ENCODE measurements at places on chromosomes 4 and X. TPM values are rescaled to one million over a fixed set of nuclear protein-coding genes. Genes with fewer than 3 reads are reported as not detected.

- H3K27me3 ChIP-seq = peaks cover 16% of the 10 kb centered on the region
- no peak overlapping the region for H3K4me3 ChIP-seq
- H3K27ac ChIP-seq = no peak overlapping the region
These were observed 5.4 kb downstream of the HTRA3 start for GRCh38 chr4:8274765-8275547.

- H3K27ac ChIP-seq = no peak overlapping the region
- H3K4me1 ChIP-seq = peaks cover 3% of the 10 kb centered on the region
- H3K36me3 ChIP-seq = peaks cover 17% of the 10 kb centered on the region
- peak; percentile 43 for DNase-seq
- H3K27me3 ChIP-seq = no peaks in the 10 kb centered on the region
These were observed 119.8 kb downstream of the NEK1 start for GRCh38 chr4:169492436-169493163.

GRCh38 chr4:182023469-182023868 is 219.7 kb upstream of the TENM3 start:
- no peak for DNase-seq
- no peak overlapping the region for H3K4me3 ChIP-seq
- no peaks in the 10 kb centered on the region for H3K36me3 ChIP-seq
- H3K4me1 ChIP-seq = peaks cover 3% of the 10 kb centered on the region

DNA sequence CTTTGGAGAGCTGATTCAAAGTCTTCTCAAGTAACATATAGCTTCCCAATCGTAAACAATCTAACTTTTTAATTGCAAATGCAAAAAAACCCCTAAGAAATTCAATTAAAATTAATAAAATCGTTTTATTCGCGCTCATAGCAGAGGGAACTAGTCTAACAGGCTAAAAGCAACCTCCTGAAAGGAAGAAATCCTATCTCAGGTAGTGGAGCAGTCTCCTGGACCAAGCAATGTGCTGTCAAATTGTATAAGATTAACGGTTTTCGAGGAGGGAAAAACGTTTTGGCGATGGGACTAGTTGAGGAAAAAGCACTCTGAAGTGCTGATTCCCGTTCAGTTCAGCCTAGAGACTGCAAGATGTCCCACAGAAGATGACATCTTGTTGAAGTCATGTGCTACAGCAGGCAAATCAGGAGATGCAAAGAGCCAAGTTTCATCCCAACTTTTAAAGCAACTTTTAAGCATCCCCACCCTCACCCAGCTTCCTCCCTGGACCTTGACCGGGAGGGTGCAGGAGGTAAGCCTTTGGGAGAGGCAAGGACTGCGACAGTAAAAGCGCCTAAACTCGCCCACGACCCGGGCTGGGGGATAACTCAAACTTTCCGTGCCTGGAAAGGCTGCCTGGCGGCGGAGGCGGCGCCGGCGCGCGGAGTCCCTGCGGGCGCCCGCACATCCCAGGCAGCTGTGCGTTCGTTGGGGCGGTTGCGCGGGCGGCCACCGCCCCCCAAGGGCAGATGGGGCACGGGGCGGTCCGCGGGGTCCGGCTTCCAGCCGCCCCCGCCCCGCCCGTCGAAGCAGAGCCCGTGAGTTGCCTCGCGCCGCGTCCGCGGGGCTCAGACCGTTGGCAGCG is 784 bp downstream of the MAP7D3 start:
- H3K36me3 ChIP-seq = no peaks in the 10 kb centered on the region
- H3K27ac ChIP-seq = peak overlapping the region; percentile 67
- DNase-seq = peak; percentile 54
- H3K27me3 ChIP-seq = no peaks in the 10 kb centered on the region
- peaks cover 12% of the 10 kb centered on the region for H3K4me1 ChIP-seq

CNKSR2 gene
- total RNA-seq = 9.4 TPM

GRCh38 chr4:156615066-156615531 is 356.5 kb downstream of the PDGFC start:
- H3K27me3 ChIP-seq = no peaks in the 10 kb centered on the region
- no peaks in the 10 kb centered on the region for H3K36me3 ChIP-seq
- no peak overlapping the region for H3K4me3 ChIP-seq
- DNase-seq = no peak
- no peaks in the 10 kb centered on the region for H3K4me1 ChIP-seq
